ENCODE measurements at places on chromosomes 5 and 9.

DNA sequence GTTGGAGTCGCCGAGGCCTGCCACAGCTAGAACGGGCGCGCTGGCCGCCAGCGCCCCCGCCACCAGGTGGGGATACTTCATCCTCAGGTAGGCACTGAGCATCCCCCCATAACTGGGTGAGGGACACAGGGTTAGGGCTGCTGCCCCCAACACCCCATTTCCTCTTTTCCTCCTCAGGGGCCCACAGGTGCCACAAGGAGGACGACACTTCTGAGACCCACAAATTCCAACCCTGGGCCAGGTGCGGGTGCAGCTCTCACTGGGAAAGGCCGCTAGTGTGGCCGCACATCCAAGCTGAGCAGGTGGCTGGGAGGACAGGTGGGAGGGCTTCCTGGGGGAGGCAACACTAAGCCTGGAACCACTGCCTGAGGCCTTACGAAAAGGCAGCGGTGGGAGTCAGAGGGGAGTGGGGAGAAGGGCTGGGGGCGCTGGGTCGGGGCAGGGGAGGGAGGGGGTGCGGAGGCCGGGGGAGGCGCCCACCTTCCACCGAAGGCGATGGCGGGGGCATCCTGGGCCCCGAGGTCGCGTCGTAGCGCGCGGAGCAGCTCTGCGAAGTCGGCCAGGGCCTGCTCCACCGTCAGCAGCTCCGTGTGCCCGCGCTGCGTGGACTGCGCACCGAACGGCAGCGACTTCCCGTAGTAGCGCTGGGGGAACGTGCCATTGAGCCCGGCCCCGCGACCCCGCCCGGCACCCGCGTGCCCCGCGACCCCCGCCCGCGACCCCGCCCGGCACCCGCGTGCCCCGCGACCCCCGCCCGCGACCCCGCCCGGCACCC lies 961 bp downstream of the DPP7 start:
- peak; percentile 88 for DNase-seq

GRCh38 chr5:30458681-30459080 lies 734.8 kb upstream of the CDH6 start:
- DNase-seq, result no peak

DNA sequence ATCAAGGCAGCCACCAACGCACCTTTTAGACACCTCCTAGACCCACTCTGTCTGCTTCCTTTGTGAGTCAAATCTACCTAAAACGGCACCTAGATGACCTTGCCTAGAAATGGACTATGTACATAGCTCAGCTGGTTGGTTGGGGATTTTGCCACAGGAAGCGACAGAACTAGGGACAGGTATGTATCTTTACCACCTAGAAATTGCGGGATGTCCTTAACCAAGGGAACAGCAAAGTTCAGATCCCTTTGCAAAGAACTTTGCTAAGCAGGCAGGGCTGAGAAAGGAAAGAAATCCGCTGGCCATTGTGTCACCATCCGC lies 2.0 kb upstream of the ENC1 start:
- no peak for DNase-seq

DNA sequence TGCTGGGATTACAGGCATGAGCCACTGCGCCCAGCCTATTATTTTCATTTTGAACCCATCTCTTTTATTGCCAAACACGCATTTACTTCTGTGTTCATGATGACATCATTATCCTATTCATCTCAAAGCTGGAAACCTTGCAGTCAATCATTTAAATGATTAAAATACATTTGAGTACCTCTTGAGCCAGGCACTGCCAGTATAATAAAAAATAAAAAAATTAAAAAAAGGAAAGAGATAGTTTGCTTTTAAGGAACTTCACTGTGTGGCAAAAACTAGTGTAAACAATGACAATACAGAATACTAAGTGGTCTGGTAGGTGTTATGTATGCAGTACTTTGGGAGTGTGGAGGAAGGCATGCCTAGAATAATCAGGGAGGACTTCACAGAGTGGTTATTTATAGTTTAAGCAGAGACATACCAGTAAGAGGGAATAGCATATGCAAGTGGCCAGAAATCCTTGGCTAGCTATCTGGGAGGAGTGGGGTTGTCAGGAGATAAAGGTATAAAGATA lies 8.6 kb downstream of the NSD1 start:
- no peak for DNase-seq

- DNase-seq, result no peak
Observed at GRCh38 chr9:93480262-93480661, 26.9 kb upstream of the FAM120AOS start.

DNA sequence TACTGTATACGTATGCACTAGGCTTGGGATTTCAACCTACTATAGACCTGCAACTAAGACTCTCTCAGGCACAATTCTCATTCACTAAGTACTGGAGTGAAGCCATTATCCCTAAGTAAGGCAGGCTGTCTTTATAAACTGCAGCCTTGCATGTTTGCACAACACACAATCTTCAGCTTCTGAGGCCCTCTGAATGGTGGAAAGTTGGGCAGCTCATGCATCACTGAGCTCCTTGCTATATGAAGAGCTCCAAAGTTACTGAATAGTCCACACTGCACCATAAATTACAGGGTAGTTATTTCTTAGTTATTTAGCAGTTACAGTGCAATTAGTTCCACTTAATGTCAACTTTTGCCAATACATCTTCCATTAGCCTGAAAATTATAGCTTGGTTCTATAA lies 384.6 kb downstream of the BRINP1 start:
- no peak for DNase-seq

DNA sequence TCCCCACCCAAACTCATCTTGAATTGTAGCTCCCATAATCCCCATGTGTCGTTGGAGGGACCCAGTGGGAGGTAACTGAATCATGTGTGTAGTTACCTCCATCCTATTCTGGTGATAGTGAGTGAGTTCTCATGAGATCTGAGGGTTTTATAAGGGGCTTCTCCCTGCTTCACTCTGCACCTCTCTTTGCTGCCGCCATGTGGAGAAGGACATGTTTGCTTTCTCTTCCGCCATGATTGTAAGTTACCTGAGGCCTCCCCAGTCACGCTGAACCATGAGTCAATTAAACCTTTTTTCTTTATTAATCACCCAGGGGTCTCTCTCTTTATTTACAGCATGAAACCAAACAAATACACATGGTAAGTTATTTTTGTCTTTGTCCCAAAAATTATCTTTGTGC lies 726.1 kb downstream of the CDH18 start:
- no peak for DNase-seq

DNA sequence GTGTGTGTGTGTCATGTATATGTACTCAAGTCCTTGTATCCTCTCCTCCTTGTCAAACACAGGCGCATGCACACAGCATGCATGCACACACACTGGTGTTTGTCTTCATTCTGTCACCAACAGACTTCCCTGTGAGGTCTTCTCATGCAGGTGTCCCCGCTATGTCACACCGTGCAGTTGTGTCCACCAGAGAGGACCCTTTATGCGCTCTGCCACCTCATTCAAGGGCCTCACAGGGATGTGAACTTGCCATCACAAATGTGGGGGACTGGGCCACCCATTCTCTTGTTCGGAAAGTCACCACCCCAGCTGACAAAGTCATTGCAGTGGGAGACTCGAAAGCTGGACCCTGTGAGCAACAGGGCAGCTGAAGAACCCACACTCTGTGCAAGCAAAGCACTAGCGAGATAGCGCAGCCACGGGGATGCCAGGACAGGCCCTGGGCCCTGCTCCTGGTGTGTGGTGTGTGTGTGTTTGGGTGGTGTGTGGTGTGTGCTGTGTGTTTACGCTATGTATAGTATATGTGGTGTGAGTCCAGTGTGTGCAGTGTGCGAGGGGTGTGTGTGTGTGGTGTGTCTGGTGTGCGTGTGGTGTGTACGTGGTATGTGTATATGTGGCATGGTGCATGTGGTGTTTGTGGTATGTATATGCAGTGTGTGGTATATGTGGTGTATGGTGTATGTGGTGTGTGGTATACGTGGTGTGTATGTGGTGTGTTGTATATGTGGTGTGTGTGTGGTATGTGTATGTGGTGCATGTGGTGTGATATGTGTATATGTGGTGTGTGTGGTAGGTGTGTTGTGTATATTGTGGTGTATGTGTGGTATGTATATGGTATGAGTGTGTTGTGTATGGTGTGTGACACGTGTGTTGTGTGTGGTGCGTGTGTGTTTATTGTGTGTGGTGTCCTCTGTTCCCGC lies 30.9 kb upstream of the NXNL2 start:
- DNase-seq, result no peak

GRCh38 chr5:69271376-69271775 lies 36.7 kb downstream of the CDK7 start:
- DNase-seq, result peak; percentile 45

- peak; percentile 98 for DNase-seq
Observed at GRCh38 chr9:109320742-109321448, at the start of gene EPB41L4B. EPB41L4B (minus strand) TSS chr9:109321059; CDS start chr9:109320446, 613 bp downstream.

- no peak for DNase-seq
Observed at GRCh38 chr5:15383469-15383868, 116.5 kb upstream of the FBXL7 start.

- DNase-seq, result no peak
Observed at GRCh38 chr5:77620405-77620804, 18.1 kb downstream of the OTP start.

DNA sequence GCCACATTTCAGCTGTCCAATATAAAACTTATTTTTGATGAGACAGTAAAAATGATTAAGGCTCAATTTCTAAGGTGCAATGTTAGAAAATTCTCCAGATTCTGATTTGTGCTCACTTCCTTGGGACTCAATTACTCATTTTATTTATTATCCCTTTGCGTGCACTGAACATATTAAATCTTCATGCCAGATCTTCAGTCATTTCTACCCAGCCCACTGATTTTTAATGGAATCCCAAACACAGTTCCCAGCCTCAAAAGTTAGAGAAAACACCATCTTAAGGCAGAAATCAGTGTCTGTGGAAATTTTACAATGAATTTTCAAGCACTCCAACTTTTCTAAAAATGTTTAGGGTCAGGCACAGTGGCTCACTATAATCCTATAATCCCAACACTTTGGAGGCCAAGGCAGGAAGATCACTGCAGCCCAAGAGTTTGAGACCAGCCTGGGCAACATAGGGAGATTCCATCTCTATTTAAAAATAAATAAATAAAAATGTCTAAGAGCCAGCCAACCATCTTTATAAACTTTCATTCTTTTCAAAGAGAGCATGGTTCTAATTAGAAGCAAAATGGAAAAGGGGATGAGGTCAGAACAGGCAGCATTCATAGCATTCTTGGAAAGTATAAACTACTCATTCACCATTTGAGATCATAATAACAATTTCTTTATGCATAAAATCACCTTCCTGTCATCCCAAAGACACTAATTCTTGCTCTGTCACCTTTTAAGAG lies 53.7 kb downstream of the TLE1 start:
- no peak for DNase-seq

GRCh38 chr5:170520372-170520771 lies 16.6 kb downstream of the KCNIP1 start:
- no peak for DNase-seq

DNA sequence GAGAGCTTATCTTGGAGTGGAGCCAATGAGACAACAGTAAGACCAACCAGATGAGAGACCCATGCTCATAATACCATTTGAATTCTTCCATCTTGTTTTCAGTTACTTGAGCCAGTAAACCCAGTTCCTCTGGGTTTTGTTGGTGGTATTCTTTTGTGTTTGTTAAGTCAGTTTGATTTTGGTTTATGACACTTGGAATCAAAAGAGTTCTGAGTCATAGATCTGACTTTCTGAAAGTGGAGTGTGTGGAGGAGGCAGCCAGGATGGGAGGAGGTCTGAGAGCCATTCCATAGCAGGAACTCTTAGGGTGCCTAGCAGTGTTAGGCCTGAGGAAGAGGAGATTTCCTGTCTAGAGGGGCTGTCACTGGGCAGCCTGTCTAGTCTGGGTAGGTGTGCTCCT lies 24.6 kb upstream of the PANK3 start:
- DNase-seq, result no peak

DNA sequence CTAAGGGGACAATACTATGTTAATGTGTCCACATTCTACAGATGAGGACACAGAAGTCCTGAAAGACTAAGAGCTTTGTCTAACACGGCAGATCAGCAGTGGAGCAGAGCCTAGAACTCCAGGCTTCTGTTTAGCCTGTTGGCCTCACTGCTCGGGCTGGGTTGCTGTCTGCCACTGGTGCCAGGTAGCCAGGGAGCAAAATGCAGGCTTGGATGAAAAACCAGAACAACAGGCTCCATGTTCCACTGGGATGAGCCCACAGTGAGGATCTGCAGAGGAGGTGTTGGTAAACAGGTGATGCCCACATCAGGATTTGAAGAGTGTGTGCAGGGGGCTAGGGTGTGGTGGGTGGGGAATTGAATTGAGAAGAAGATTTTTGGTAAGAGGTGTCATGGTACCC lies 114.0 kb upstream of the TBC1D2 start:
- no peak for DNase-seq

GRCh38 chr5:151740336-151740942 lies 18.0 kb downstream of the ATOX1 start:
- DNase-seq, result no peak

GRCh38 chr5:171714261-171714660 lies 71.4 kb upstream of the SMIM23 start:
- DNase-seq, result no peak

GRCh38 chr9:136608348-136609159 lies 54.2 kb upstream of the EGFL7 start:
- peak; percentile 61 for DNase-seq

DNA sequence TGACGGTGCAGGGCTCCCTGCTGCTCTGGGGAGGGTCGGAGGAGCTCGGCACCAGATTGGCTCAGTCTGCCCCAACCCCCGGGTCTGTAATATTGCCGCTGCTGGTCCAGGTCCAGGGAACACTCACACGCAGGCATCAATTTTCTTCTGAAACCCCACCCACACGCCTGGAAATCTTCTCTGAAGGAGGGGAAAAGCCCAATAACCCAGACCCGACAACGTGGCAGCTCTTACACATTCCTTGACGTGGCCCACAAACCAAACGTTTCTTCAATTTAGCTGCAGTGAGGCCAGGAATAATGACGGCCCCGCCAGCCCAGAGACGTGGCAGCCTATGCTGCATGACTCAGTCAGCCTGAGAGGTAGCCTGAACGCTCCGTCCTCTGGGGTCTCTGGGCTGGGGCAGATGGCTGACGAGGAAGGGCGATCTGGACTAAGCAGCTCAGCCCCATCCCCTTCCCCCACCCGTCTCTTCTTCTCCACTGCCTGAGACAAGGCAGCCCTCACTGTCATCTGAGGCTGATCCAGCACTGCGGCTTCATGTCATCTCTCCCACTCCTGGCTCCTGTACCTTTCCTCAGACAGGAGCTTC lies 9.9 kb upstream of the SPARC start:
- DNase-seq, result no peak

GRCh38 chr5:93585041-93585766 lies 2.2 kb downstream of the NR2F1 start:
- DNase-seq, result no peak

DNA sequence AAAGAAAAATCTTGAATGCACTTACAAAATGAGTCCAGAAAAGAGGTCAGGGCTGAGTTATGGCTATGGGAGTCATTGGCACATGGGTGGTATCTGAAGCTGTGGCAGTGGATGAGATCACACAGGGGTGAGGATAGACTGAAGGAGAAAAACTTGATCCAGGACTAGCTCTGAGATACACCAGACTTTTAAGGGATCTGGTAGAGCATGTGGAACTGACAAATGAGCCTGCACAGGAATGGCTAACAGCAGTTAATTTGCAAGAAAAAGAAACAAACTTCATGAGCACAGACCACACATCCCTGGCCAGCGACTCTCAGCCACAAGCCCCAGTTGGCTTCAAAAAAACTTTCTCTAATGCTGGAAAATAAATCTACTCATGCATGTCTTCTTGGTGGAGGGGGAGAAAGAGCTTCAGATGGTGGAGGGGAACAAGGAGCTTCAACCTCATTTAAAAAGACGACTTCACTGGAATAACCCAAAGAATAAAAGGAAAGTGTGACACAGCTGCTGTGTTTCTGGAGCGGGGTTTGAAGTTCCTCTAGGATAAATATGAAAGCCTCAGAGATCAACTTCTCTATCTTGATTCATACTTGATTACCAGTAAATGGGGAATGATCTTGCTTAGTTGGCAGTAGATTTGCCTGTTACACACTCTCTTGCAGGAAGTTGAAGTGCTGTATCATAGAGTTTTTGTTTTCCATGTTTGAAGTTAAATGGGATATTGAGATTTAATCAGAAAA lies 33.6 kb downstream of the TNFAIP8 start:
- no peak for DNase-seq

Measured in upper lobe of left lung (tissue), 6 donors.